ENCODE measurements at places on chromosomes 12 and 14.

GRCh38 chr14:97120611-97121031 lies 323.4 kb downstream of the VRK1 start:
- DNase-seq: no peak

- DNase-seq: no peak
Observed at GRCh38 chr12:45290216-45290605, 74.3 kb downstream of the ANO6 start.

GRCh38 chr14:88264116-88264515 lies 59.0 kb downstream of the KCNK10 start:
- DNase-seq: no peak

- no peak for DNase-seq
Observed at GRCh38 chr12:45368841-45369489, 153.1 kb downstream of the ANO6 start.

GRCh38 chr14:60878536-60878935 lies 102.3 kb downstream of the TRMT5 start:
- no peak for DNase-seq

DNA sequence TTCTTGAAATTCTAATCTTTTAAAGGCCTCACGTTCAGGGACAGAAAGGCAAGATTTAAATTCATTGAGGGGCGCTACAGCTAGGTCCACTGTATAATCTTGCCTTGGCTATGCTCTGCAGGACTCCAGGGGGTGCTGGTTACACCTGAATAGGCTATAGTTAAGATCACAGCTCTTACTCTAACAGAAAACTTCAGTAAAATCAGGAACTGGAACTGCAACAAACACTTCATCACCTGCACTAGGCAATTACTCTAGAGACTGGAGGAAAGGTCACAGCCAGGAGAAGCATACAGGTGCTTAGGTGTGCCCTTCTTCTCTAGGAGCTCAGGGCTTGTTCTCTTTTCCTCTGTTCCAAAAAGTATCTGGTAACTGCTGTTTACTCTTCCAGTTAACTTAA lies 20.9 kb downstream of the SLCO1C1 start:
- no peak for DNase-seq

GRCh38 chr14:81363746-81364378 lies 36.3 kb downstream of the STON2 start:
- DNase-seq: no peak

DNA sequence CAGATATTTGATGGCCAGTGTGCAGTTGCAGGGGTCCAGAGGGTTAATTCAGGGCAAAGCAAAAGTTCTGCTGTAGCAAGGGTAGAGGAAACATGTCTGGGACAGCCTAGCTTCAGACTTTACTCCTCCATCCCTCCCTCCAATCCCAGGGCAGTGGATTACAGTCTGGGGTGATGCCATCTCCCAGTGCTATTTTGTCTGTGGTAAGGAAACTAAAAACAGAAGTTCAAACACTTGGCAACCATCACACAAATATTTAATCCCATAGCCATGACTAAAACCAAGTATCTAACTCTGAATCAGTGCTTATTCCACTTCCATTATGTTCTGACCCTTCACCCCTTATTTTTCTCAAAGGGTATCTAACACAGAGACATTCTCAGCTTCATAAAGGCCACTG lies 61.8 kb downstream of the PIK3C2G start:
- DNase-seq: no peak

DNA sequence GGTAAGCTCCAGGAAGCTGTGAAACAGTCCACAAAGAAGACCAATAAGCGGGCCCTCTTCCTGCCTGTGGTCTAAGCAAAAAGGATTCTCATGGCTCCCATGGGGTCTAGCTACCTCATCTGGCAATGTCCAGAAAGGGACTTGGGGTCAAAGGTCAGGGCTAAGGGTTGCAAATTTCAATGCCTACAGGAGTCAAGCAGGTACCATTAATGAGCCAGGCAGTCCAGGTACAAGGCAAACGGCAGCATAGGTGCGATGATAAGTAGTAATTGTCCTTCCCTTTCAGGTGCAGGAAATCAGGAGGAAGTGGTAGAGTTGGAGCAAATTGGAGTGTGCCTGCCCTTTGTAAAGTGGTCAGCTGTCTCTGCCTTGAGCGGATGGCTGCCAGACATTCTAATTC lies 6.4 kb upstream of the LACRT start:
- no peak for DNase-seq

DNA sequence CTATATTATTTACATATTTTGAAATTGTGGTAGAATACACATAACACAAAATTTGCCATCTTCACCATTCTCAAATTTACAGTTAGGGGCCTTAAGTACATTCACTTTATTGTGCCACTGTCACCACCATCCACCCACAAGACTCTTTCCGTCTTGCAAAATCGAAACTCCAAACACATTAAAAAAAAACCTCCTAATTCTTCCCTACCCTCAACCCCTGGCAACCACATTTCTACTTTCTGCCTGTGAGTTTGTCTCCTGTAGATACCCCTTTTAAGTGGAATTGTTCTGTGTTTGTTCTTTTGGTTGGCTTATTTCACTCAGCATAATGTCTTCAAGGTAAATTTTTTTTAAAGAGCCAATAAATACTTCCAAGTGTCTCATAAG lies 31.6 kb upstream of the AMIGO2 start:
- DNase-seq: no peak

- DNase-seq: no peak
Observed at GRCh38 chr12:56330936-56331490, 2.8 kb downstream of the PAN2 start.

GRCh38 chr12:18753481-18754123 lies 15.7 kb downstream of the CAPZA3 start:
- DNase-seq: no peak

DNA sequence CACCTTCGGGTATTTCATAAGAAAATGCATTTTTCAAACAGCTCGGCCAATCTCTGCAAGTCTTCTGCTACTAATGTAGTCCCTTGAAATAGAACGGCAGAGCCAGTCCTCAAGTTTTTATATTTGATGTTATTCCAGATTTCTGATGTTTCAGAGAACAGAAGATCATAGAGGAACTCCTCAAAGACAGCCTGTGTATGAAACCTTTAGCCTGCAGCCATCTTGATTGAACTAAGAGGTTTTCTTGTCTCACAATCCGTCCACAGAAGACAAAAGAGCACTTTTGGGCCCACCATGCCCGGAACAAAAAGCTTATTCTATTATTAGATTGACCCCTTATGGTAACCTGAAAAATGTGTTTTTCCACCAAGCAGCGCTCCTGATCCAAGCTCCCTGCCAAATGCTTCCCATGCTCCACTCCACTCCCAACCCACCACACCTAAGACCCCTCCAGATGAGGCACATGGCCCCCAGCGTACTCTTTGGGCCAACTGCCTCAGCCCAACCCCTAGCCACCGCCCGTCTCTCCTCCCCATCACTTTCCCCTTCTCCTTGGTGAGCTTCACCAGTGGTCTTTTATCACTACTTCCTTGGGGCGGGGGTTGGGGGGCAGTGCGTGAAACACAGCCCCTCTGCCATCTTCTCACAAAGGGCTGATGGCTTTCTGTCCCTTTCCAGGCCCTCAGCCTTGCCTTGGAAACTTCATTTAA lies 175.8 kb downstream of the CALM1 start:
- DNase-seq: no peak

GRCh38 chr12:124952295-124952694 lies 36.6 kb downstream of the DHX37 start:
- no peak for DNase-seq

GRCh38 chr14:90444077-90444696 lies 47.4 kb downstream of the CALM1 start:
- no peak for DNase-seq

DNA sequence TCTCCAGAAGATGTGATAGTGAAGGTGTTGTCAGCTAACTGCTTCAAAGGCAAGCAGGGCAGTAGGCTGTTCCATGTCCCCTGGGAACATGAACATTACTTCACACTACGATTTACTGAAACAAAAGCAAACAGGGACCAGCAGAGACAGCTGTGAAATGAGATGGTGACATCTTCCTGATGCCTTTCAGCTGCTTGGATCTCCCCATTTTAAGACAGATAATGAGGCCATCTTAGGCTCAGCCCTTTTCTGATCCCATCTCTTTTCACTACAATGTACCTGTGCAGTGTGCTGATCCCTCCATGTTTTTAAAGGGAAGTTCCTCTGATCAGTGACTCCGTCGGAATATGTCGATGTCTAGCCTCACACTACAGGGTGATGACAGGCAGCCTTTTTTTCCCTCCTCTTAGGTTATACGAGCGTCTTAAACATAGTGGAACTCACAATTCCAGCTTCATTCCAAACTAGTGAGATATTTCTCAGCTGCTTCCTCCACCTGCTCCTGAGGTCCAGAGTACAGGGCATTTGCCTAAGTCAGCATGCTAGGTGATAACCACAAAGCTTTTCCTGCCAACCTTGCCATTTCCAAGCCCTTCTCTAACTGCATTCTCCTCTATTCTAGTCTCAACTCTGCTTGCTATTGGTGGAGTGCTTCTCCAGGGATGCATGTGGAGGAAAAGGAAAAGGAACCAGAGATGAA lies 87.6 kb upstream of the EGLN3 start:
- DNase-seq: no peak

- DNase-seq: no peak
Observed at GRCh38 chr12:53267306-53267998, 647 bp upstream of the ESPL1 start.

DNA sequence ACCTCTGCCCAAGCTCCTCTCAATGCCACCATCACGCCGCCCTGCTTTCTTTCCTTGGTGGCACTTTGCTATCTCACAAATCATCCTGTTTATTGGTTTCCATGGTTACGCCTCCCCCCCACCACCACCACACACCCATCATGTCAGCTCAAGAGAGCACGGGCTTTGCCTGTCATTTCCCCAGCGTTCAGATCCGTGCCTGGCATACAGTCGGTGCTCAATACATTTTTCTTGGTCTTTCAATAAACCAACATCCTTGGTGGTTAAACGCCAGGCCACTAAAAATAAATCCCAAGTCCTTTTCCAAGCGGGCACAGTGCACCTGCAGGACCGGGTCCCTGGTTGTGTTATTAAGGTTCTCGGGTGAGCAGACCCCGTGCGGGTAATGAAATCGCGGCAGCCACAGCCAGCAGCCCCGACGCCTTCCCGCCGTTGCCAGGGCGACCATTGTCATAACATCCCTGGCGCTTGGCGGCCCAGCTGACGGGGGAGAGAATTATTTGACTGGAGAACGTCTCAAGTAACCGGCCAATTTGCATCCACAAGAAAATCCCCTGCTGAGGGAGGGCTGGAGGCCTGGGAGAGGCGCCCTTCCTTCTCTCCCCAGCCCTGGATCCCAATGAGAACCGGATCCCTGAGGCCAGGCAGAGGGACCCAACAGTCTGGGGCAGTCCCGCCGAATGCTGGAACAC lies 92.9 kb downstream of the KSR2 start:
- DNase-seq: no peak

DNA sequence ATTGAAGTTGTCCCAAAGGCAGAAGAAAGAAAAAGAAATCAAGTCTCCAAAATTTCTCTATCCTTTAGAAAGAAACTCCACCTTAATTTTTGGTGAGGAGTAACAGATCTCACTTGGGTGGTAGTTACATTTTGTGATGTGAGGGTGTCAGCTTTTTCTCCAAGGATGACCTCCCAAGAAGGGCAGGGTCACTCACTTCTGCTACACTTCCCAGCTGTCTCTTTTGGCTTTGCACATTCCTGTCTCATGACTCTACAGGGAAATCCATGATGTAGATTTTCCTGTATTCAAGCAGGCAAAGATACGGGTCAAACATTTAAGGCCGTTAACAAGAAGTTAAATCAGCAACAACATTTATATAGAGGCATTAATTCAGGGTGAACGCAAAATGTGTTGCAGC lies 1016.4 kb downstream of the NRXN3 start:
- DNase-seq: no peak

DNA sequence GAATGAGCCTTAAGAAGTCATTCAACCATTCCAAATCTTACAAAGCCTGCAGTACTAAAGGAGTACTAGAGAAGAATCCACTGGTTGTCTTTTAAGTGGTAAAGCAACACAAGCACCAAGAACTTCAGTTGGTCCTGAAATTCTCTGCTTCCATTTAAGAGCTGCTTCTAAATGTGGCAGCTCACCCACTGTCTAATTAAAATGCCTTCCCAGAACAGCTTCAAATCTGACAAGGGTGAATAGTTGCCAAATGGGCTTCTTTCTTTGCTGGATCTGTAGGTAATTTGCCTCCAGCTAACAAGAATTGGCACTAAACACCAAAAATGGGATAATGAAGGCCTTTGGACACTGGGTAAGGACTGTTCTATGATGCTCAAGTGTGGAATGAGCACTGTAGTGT lies 72.2 kb upstream of the NAP1L1 start:
- DNase-seq: no peak

GRCh38 chr12:111175396-111176094 lies 193.3 kb downstream of the PHETA1 start:
- DNase-seq: no peak

GRCh38 chr12:65074932-65075331 lies 46.2 kb downstream of the WIF1 start:
- no peak for DNase-seq

DNA sequence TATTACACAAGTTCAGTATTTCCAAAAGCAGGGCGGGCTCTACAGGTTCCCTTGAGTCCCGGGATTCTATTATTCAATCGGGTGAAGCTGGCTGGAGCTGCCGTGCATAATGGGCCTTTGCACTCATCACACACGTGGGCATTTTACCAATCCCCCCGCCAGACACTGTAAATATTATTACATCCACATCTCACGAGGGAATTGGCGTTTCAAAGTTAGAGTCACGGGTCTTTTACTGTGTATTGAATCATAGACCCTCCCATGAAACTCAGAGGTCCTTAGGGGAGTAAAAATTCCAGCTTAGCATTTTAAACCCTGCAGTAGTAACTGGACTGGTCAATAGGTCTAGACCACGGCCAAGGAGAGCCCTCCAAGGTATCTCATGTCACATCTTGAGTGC lies 70.3 kb downstream of the MAP1LC3B2 start:
- no peak for DNase-seq

GRCh38 chr14:23402296-23403138 lies 5.6 kb downstream of the MYH6 start:
- DNase-seq: no peak

DNA sequence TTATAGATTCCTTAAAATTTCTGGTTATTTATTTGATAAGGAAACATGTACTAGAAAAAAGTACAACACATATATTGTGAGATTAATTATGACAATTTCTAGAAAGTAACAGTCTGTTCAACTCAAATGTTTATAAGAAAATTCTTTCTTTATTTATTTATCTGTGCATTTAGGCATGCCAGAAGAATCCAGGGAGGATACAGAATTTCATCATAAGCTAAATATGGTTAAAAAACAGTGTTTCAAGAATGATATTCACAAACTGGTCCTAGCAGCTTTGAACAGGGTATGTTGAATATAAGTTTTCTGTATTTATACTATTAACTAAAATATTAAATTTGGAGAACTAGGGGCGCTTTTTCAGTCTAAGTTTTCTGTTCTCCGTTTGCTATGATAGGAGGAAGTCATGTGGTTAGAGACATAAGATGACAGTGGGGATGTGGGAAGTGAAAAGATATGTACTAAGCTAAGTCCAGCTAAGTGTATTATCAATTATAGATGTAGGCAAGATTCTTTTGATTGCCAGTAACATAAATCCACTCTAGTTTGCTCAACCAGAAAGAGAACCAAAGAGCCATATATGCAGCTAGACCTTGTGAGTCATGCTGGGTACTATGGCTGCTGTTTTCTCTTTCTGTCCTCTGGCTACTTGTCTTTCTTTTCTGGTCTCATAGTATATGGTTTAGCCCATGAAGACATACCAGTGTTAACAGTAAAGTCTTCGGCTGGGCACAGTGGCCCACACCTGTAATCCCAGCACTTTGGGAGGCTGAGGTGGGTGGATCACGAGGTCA lies 39.0 kb downstream of the LRRK2 start:
- DNase-seq: no peak

- no peak for DNase-seq
Observed at GRCh38 chr14:62313212-62313611, 551.0 kb downstream of the SNAPC1 start.

- no peak for DNase-seq
Observed at GRCh38 chr14:71815110-71815509, 117.1 kb upstream of the RGS6 start.

All from SW 1271 (cell line).